Forelimb muscle (tissue), 1 donor: ENCODE measurements at places on chromosomes 5 and 9. TPM values are rescaled to one million over a fixed set of nuclear protein-coding genes. Genes with fewer than 3 reads are reported as not detected.

DNA sequence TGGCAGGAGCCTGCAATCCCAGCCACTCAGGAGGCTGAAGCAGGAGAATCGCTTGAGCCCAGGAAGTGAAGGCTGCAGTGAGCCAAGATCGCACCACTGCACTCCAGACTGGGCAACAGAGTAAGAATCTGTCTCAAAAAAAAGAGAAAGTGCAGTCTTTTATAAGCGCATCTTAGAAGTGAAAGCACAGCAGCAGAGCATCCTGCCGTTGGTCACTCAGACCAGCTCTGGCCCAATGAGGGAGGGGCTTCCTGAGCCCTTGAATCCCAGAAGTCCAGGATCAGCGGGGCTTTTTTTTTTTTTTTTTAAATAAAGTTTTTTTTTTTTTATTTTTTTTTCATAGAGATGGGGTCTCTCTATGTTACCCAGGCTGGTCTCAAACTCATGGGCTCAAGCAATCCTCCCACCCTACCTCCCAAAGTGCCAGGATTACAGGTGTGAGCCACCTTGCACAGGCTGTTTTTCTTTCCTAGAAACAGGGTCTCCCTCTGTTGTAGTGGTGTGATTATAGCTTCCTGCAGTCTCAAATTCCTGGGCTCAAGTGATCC lies 42.3 kb downstream of the NAIF1 start:
- DNase-seq = no peak

- peak; percentile 19 for DNase-seq
Measured at GRCh38 chr5:114782869-114783268, 386.8 kb downstream of the TRIM36 start.

GRCh38 chr5:98471458-98471857 lies 302.0 kb upstream of the RGMB start:
- DNase-seq = no peak

DNA sequence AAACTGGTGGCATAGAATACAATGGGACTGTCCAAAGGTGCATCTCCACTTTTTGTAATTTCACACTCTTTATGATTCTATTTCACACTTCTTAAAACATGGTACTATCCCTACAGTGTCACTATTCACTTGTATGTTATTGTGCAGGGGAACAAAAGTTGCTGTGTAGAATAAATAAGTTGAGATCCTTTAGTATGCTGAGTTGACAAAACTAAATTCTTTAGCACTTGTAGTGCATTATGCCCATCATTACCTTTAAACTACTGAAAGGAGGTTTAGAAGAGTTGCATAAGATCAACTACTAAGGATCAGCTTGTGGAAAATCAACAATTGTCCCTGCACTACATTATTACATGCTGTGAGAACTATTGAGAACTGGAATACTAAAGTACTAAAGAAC lies 1380.9 kb downstream of the PTPRD start:
- no peak for DNase-seq

DNA sequence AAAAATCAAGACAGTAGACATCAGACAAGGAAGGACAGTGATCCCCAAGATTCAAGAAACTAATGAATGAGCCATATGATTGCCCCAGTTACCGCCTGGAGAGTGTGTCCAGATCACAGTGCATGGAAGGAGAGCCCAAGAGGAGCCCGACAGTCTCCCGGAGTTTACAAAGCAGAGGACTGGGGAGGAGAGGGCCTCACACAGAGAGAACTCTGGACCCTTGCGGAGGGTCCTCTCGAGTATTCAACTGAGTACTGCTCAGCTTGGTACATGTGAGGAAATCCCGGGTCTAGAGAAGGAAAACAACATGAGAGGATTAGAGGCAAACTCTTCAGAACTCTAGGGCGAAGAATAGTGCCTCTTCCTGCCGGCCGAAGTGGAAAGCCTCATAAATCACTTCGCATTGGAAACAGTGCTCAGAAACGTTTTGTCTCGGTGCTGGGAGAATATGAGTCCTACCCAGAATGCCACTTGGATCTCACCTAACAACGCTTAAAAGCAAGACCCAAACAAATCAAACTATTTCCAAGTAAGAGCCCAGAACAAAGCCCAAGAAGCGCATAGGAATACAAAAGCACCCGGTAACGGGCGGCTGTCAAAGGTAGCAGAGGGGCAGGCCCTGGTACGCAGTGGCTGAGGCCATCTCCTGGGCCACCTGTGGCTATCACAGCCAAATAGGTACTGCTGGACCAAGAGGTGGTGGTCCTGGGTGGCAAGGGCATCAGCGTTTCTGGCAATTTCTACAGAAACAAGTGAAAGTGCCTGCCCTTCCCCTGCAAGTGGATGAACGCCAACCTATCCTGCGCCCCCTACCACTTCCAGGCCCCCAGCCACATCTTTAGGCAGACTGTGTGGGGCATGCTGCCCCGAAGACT lies 36.0 kb downstream of the FAM78A start:
- DNase-seq = no peak

The NDST1 gene
- polyA plus RNA-seq = 46.9 TPM

The SLCO6A1 gene
- polyA plus RNA-seq = 0.48 TPM
